Panc1 (cell line): ENCODE measurements at places on chromosomes 6 and 20.

DNA sequence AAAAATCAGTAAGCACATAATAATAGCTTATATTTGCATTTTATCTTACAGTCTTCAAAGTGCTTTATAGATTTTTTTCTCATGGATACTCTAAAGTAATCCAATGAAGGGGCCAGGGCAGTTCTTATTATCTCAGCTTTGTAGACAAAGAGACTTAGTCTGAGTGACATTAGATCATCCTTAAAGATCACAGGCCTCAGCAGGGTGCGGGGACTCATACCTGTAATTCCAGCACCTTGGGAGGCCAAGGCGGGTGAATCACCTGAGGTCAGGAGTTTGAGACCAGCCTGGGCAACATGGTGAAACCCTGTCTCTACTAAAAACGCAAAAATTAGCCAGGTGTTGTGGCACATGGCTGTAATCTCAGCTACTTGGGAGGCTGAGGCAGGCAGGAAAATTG is 14.5 kb downstream of the FERMT1 start:
- no peaks in the 10 kb centered on the region for H3K36me3 ChIP-seq
- H3K27ac ChIP-seq: no peak overlapping the region
- H3K27me3 ChIP-seq: no peaks in the 10 kb centered on the region; the same call in 1 of the 2 replicates
- no peak overlapping the region for H3K4me3 ChIP-seq
- DNase-seq: no peak
- no peaks in the 10 kb centered on the region for H3K4me1 ChIP-seq

GRCh38 chr6:32666420-32667300 is at the start of gene HLA-DQB1:
TSS of gene HLA-DQB1 (minus strand) at chr6:32666657. CDS start at chr6:32666607, 50 bp downstream.
- no peaks in the 10 kb centered on the region for H3K36me3 ChIP-seq
- H3K27me3 ChIP-seq: peaks cover 50% of the 10 kb centered on the region
- peaks cover 3% of the 10 kb centered on the region; the same call in 1 of the 2 replicates for H3K4me1 ChIP-seq
- H3K27ac ChIP-seq: no peak within 1 kb of the TSS
- peak within 1 kb of the TSS; percentile 24 for H3K4me3 ChIP-seq
- no peak for DNase-seq

- no peaks in the 10 kb centered on the region for H3K36me3 ChIP-seq
- no peaks in the 10 kb centered on the region for H3K27me3 ChIP-seq
- peak overlapping the region; percentile 54; the same call in 1 of the 2 replicates for H3K27ac ChIP-seq
- H3K4me3 ChIP-seq: no peak overlapping the region
These were observed 42.5 kb downstream of the HMGCLL1 start for GRCh38 chr6:55536391-55536956.

DNA sequence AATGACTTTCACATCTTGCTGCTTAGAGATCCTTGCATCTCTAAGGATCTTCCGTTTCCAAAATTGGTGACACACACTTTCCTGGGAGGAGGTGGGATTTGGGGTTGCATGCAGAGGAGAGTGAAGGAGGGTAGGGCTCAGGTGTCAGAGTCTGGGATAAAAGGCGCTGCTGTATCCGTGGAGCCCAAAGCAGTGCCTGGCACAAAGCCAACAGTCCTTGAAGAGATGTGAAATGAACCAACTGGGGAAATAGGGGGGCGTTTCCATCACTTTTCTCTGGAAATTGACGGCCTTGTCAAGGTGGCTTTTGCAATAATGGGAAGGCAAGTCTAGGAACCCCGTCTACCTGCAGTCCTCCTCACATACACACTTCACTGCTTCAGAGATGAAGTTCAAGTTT is 59.5 kb upstream of the NELFCD start:
- DNase-seq: no peak
- no peak overlapping the region for H3K27ac ChIP-seq
- no peaks in the 10 kb centered on the region for H3K4me1 ChIP-seq
- no peaks in the 10 kb centered on the region for H3K36me3 ChIP-seq

- no peak for DNase-seq
- peaks cover 4% of the 10 kb centered on the region; the same call in 1 of the 2 replicates for H3K36me3 ChIP-seq
- H3K27me3 ChIP-seq: no peaks in the 10 kb centered on the region
- H3K4me3 ChIP-seq: no peak overlapping the region
These were observed 22.7 kb downstream of the MAPK14 start for GRCh38 chr6:36050305-36050704.

DNA sequence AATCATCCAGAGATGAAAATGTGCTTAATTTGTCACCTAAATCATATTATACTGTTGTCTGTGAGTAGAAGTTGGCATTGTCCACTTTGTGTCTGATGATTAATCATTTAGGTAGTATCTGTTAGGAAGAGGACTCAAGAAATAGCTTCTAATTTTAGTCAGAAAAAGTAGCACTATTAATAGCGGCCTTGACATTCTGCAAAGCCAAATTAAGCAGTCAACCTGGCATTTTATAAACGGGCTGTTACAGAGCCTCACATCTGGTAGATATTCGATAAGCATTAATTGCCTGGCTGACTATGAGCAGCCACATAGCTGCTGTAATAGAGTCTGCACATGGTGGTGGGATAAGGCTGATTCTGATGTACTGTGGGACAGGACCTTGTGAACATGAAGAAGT is 99.5 kb downstream of the KLHL32 start:
- H3K4me1 ChIP-seq: no peaks in the 10 kb centered on the region
- H3K27me3 ChIP-seq: peaks cover 4% of the 10 kb centered on the region; the same call in 1 of the 2 replicates
